ENCODE measurements at places on chromosomes 5 and 9.

- no peak for DNase-seq
These were observed 40.9 kb downstream of the UIMC1 start for GRCh38 chr5:176965633-176966032.

- DNase-seq, result peak; percentile 51
These were observed 4.8 kb upstream of the ST6GALNAC4 start for GRCh38 chr9:127921557-127922120.

DNA sequence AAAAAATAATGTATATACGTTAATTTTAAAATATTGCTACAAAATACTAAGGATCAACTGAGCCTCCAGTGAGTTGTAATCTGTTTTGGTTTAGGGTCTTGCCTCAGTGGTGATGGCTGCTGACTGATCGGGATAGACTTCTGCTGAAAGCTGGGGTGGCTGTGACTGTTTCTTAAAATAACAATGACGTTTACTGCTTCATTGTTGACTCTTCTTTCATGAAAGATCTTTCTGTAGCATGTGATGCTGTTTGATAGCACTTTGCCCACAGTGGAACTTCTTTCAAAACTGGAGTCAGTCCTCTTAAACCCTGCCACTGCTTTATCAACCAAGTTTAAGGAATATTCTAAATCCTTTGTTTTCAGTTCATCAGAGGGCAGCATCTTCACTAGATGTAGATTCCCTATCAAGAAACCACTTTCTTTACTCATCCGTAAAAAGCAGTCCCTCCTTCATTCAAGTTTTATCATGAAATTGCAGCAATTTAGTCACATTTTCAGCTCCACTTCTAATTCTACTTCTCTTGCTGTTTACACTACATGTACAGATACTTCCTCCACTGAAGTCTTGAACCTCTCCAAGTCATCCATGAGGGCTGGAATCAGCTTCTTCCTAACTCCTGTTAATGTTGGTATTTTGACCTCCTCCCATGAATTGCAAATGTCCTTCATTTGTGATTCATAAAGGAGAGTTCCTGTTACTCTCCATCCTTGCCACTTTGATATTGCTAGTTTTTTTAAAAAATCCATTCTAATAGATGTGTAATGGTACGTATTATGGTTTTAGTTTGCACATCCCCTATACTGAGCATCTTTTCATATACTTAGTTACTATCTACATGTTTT lies 41.5 kb upstream of the PTPDC1 start:
- DNase-seq, result no peak

GRCh38 chr9:33374190-33374589 lies 28.2 kb downstream of the AQP7 start:
- no peak for DNase-seq

DNA sequence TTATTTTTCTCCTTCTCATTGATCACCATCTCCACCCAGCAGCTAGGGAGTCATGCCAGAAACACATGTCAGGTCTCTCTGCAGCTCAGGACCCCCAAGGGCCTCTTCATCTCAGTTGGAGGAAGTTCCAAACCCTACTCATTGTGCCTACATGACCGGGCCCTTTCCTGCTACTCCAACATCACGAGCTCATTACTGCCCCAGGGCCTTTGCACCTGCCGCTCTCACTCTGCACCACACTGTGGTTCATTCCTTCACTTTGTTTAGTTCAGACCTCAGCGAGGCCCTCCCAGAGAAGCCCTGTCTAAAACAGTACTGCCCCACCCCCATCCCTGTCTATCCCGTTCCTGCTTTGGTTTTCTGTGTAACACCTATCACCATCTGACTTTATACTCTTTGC lies 22.1 kb upstream of the AKNA start:
- DNase-seq, result no peak

GRCh38 chr5:52746539-52746938 lies 41.2 kb upstream of the ITGA1 start:
- DNase-seq, result no peak

- no peak for DNase-seq
These were observed 76.9 kb upstream of the NFIL3 start for GRCh38 chr9:91500509-91501014.

DNA sequence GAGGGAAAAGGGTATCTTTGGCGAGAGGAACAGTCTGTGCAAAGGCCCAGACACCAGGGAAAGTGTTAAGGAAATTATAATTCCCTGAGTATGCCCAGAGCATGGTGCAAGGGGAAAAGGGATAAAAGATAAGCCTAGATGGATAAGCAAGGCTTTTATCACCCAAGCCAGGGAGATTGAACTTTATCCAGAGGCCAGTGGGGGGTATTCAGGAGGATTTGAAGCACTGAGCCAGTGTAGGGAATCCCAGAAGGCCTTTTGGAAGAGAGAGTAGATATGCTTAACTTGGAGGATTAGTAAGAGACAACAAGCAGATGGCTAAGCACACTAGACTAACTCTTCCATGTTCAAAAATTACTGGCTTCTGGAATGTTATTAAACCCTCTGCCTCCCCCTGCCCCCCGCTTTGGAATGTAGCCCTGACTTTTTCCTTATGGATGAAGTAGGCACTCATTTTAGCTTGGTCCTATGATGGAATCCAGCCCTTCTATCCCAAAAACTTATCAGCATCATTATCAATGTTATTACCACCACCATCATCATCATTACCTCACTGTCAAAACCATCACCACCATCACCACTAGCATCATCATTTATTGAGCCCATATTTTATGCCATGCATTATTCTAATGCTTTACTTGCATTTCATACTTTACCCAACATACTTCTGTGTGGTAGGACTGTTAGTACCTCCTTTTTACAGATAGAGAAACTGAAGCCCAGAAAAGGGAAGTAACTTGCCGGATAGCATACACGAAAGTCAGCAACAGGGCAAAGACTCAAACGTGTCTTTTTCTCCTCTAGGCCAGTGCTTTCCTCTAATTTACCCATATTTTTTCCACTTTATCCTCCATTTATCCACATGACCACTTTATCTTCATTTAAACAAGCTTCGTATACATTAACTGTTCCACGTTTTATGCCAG lies 237.0 kb downstream of the PAPPA start:
- DNase-seq, result no peak

GRCh38 chr5:164359260-164360255 lies 854.1 kb downstream of the MAT2B start:
- no peak for DNase-seq

DNA sequence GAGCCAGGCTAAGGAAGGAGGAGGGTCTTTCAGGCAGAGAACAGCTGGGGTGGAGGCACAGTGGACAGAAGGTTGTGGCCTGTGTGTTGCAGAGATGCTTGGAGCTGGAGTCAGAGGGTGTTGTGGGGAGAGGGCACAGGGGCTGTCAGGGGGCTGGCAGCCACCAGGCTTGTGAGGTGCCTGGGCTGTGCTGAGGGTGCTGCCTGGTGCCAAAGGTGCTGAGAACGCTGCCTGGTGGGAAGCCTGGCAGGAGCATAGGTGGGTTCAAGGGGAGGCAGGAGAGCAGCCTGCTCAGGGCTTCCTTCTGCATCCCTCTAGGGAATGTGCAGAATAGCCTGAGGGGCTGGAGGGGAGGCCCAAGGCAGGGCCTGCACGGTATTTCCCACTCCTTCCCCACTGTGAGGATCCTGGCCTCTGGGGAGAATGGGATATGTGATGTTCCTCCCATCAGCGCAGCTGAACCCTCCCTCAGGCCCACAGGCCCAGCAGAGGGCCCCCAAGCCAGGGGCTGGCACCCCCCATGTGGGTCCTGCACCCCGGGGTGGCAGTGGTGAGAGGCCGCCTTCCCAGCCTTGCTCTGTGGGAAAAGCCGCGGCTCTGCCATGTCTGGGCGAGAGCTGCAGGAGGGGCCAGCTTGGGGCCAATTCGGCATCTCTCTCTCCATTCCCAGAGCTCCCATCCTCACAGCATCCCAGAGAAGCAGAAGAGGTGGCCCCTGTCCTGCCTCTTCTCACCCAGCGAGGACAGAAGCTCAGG lies 76.3 kb downstream of the CACNA1B start:
- DNase-seq, result no peak

DNA sequence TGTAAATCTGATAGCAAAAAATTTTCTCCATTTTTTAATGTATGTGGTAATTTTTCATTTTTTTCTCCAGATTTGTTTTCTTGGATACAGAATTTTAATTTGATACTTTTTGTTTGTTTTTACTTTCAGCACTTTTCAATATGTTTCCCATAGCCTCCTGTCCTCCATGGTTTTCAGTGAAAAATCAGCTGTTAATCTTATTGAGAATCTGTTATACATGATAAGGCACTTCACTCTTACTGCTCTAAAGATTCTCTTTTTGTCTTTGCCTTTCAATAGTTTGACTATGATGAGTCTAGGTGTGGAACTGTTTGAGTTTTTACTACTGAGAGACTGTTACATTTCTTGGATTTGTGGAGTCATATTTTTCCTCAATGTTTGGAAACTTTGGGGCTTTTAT lies 455.7 kb upstream of the NUDT12 start:
- no peak for DNase-seq

Data from T-cell (primary cell).